Activated T-cell treated with anti-CD3 and anti-CD28 coated beads, Interleukin-2, amount 50 U/mL, for 24 hours (primary cell): ENCODE measurements at places on chromosomes 12 and 14.

DNA sequence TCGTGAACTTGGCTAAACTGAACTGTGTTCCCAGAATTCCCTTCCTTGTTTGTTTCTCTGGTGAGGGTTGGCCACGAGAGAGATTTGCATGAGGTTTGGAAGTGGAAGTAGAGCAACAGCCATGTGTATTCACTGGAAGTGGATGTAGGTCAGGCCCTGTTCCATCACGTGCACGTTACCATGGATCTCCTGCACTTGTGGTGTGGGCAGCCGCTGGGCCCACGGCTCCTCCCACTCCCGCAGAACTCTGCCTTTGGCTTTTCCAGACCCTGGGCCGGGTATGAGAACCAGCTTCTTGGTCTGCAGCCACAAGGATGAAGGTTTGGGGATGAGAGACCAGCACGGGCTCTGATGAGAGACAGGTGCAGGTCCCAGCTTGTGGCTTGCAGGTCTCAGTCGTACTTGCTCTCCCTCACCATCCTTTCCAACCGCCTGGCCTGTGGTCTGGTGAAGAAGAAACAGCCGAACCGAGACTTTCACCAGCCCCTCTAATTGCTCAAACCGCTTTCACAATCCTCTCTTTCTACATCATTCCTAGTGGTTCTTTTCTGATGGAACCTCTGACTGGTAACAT, 94.9 kb downstream of the DUSP16 start:
- DNase-seq: peak; percentile 62

- DNase-seq: no peak
Measured at GRCh38 chr12:50101663-50102062, 2.1 kb upstream of the GPD1 start.

GRCh38 chr12:96850676-96851075, 56.4 kb upstream of the NEDD1 start:
- DNase-seq: no peak

DNA sequence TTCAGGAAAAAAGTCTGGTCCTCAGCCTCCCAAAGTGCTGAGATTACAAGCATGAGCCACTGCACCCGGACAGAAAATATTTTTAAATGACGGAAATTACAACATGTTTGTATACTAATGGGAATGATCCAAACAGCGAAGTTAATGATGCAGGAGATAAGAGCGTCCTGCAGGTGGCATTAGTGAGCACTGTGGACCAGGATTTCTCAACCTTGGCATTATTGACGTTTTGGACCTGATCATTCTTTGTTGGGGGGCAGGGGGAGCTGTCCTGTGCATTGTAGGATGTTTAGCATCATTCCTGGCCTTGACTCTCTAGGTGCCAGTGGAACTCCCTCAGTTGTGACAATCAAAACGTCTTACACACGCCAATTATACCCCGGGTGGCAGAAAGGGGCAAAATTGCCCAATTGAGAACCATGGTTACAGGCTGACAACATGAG, 34.1 kb downstream of the SCFD1 start:
- peak; percentile 35 for DNase-seq

DNA sequence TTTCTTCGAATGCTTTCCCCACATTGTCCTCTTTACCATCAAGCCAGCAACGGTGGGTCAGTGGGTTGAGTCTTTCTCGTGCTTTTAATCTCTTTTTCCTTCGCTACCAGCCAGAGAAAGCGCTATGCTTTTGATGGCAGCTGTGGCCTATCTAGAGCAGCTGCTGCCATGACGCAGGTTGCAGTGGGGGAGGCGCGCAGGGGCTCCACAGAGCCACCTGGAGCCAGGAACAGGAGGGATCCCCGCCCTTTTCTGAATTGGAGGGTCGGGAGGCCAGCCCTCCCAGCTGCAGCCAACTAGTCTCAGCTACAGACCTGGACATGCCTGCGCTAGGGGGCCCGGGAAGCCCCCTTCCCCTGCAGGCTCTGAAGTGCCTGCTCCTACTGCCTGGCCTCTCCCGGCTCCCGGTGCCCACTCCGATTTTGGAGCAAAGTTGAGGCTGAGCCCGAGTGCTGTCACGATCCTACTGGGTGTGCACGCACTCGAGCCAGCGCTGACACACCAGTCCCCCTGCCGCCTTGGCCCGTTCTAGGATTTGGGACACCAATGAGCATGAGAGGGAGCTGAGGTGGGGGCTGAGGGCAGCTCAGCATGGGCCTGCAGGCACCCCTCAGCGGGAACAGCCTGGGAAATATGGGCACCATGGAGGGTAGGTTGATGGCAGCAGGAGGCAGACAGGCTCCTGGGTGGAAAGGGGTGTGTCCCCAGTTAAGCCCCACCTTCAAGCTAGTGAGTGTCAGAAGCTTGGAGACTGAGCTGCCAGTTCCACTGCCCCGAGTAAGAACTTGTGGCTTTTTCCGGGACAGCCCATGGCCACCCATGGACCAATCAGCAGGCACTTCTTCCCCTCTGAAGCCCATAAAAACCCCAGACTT, 784.2 kb downstream of the SLC6A15 start:
- DNase-seq: no peak
